Stimulated activated CD4-positive, alpha-beta T cell treated with anti-CD3 and anti-CD28 coated beads, Interleukin-12 subunit alpha, Interleukin-12 subunit beta, amount 100 ng/mL, for 24 hours (primary cell): ENCODE measurements at places on chromosomes 12 and 14.

DNA sequence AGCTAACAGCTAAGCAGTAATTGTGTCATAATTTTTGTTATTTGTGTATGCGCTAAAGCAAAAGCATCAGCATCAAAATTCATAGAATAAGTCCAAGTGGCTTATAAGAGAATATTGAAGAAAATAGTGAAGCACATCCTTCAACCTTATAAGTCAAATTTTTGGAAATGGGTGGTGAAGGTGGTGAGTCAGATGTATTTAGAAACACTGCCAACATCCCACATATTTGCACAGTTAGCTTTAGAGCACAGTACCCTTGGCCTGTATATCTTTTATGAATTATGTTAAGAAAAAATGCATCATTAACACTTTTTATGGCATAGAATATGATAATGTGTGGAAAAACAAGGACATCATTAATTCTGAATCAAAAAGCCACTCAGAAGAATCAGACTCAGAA, 8.0 kb downstream of the SYT10 start:
- no peak for DNase-seq

DNA sequence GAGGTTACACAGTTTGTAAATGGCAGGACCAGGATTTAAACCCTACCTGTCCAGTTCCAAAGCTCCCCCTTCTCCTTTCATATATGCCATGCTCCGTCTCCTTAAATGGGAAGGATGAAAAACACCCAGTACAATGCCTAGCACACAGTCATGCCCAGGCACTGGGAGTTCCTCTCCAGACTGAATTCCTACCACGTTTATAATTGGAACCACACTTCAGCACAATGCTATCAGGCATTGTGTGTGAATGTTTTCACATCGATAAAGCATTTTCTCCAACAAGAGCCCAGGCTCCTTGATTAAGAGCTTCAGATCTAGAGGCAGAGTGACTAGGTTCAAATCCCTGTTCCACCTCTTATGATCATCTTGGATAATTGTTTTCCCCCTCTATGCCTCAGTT, 2.7 kb upstream of the NUAK1 start:
- no peak for DNase-seq

GRCh38 chr12:121595520-121595919, 14.7 kb upstream of the KDM2B start:
- DNase-seq = no peak

GRCh38 chr12:4579305-4580102, 17.5 kb downstream of the DYRK4 start:
- no peak for DNase-seq

GRCh38 chr14:94689985-94690400, 77.8 kb downstream of the SERPINA3 start:
- DNase-seq = no peak

- DNase-seq = no peak
Measured at GRCh38 chr12:115222220-115222619, 538.2 kb upstream of the TBX3 start.

- no peak for DNase-seq
Measured at GRCh38 chr14:105838591-105839424, 312.4 kb downstream of the TMEM121 start.

DNA sequence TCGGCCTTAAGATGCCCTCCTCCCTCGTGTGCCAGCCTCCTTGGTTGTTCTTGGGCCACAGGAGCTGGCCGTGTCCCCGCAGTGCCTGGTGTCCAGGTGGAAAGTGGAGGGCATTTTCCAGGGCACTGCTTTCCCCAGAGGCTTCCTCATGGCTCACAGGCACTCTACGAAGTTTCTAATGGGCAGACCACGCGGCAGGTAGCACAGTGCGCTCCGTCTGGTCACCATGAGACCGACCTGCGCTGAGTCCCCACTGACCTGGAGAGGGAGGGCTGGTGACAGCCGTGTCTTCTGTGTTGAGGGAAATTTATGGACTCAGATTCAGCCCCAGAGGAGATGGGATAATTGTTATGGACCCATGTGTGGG, 186.3 kb downstream of the ADGRD1 start:
- DNase-seq = no peak

GRCh38 chr12:101951002-101951670, 73.8 kb downstream of the DRAM1 start:
- DNase-seq = no peak

DNA sequence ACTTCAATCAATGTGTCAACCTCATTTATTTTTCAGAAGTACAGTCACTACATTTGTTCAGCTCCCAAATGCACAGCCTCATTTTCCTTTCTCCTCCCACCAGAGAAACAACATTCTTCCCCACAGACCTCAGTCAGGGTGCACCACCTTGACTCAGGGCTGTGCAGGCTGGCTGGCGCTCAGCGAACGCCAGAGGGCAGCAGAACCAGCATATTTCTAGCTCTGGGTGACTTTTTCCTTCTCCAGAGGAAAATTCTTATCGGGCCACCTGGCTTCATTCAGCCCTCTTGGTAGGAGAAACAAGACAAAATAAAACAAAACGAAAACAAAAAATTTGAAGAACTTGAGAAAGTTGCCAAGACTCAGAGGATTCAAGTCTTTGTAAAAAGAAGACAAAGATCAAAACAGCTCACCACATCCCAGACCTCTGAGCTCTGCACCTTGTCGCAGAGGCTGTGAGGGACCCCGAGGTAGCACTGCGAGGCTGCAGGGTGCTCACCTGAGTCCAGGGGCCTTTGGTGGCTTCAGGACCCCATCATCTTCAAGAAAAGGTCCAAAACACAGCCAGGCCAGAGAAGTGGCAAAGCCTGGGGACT, 33.7 kb downstream of the PAH start:
- DNase-seq = peak; percentile 33

- DNase-seq = no peak
Measured at GRCh38 chr12:49529414-49529813, 9.4 kb upstream of the KCNH3 start.

GRCh38 chr12:112066566-112066965, 42.0 kb downstream of the NAA25 start:
- no peak for DNase-seq

DNA sequence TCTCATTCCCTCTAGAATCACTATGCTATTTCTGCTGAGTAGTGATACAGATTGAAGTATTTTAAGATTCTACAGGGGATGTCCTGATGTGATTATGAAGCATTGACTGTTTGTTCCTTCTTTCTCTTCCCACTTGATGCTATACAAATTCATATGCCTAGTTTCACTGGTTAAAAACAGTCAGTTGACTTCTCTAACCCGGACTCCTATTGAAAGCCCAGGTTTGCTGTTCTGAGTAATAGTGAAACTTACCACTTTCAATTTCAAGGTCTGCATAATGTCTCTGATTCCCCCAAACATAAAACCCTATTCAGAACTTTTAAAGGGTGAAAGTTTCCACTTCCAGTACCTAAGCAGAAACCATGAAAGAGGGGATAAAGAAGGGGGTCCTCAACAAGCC, 117.7 kb upstream of the RPL10L start:
- no peak for DNase-seq

DNA sequence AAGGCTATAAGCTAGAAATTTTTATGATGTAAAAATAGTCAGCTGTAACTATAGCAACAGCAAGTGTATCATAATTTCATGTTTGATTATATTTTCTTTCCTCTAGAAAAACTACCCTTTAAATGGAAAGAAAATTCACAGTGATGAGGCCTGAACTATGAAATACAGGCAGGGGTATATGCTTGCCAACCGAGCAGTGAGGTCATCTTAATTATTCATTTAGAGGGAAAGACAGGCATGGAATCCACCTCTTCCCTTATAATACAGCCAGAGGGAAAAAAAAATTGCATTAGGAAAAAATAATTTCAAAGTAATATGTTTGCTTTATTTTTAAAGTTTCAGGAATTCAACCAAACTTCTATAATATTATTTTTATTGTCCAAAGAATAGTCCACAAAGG, 139.8 kb downstream of the EPS8 start:
- no peak for DNase-seq

DNA sequence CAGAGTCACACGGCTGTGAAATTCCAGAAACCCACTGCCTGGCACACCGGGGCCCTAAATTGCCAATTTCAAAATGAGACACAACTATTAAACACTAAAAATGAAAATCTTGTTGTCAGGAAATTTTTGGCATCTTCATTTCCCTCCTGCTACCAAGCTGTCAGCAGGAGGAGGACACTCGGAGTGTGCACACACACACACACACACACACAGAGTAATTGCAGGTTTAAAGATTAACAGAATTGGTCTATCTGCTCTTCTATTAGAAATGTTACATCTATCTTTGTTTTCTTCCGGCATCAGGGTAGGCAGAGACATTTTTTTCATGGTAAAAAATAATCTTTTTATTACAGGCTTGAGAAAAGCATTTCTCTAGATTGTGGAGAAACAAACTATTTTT, 314.2 kb downstream of the EGLN3 start:
- no peak for DNase-seq

GRCh38 chr14:59189786-59190368, 1.4 kb downstream of the DAAM1 start:
- peak; percentile 74 for DNase-seq

DNA sequence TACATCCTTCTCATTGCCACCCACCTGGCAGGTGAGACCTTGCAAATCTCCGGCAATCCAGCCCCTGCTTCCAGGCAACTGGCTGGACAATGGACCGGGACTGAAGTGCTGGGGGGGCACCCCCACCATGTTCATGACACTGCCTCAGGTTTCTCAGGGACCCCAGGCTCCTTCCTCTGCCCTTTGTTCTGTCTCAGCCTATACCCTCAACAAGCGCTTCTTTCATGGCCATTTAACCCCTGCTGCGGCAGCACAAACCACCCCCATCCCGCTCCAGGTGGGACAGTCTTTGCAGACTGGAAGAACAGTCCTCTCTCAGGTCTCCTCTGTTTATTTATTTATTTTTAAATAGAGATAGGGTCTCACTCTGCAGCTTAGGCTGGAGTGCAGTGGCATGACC, 7.6 kb downstream of the ISM2 start:
- DNase-seq = no peak

- no peak for DNase-seq
Measured at GRCh38 chr14:68199554-68200151, 380.1 kb downstream of the RAD51B start.

GRCh38 chr12:102992297-102992696, 34.8 kb downstream of the ASCL1 start:
- DNase-seq = no peak

DNA sequence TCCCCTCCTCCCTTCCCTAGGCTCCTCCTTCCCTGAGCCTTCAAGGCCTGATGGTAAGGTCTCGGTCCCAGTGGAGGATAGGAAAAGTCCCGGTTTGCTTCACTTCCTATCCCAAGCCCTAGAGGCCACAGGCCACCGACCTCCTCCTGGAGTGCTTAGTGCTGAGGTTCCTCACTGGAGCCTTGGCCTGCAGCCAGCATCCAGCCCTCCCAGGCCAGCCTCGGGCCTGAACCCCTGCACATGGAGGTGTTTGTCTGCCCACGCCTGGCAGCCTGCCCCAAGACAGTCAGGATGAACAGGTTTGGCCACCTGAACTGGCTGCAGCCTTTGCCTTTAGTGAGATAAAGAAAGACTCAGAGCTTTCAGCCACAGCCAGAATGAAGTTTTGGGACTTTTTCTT, 15.8 kb upstream of the KRT7 start:
- no peak for DNase-seq

DNA sequence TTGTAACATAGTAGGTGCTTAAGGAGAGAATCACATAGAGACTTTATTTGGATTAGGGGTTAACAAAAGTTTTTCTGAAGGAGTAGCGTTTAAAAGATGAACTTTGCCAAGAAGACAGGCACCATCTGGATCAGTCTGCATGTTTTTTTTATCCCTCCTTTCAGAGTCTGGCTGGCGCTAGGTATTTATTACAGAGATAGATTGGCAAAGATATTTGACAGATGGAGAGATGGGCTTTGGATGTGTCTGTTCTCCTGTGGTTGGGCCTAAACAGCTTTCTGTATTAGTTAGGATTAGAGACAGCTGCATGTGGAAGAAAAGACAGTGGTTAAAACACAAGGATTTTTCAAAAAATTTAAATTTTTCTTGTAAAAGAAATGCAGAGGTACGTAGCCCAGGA, 133.9 kb downstream of the C12orf75 start:
- DNase-seq = no peak

- no peak for DNase-seq
Measured at GRCh38 chr12:86723326-86723725, 467.1 kb upstream of the MGAT4C start.

- no peak for DNase-seq
Measured at GRCh38 chr12:49582850-49583249, 14.9 kb upstream of the MCRS1 start.

DNA sequence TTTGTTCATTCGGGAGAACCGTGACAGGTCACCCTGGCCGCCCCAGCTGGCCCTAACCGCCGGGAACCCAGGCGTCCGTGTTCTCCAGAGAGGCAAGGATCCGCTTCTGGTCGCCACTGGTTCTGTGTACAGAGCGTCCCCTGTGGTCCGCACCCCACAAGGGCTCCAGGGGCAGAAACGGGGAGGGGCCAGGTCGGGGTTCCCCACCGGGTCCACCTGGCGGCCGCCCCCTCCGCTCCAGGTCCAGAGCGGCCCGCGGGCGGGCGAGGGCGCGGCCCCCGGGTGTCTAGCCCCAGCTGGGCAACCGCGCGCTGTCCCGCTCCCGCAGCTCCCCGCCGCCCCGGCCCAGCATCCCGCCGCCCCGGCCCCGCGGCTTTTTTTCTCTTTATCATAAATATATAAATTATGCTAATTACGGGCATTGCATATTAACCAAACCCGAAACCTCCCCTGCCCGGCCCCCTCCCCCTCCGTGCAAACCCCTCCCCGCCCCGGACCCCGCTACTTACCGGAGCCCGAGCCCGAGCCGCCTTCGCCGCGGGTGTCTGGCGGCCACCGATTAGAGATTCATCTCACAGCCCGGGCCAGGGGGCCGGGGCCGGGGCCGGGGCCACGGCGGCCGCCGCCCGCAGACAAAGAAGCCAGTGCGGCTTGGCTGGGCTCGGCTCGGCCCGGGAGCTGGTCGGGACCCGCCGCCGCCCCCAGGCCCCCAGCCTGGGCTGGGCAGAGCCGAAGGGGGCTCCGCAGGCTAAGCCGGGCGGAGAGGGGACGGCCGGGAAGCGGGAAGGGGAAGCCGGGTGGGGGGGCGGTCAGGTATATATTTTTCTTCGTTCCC, 512 bp downstream of the POU6F1 start:
- DNase-seq = no peak
